SJCRH30 (cell line): ENCODE measurements at places on chromosomes 2 and 18.

- no peaks in the 10 kb centered on the region for H3K4me1 ChIP-seq
- DNase-seq, result no peak
- H3K27ac ChIP-seq, result no peak overlapping the region
- H3K4me3 ChIP-seq, result no peak overlapping the region
These were observed 46.0 kb downstream of the ZBTB7C start for GRCh38 chr18:48363175-48363574.

- no peaks in the 10 kb centered on the region for H3K27me3 ChIP-seq
- no peak overlapping the region for H3K27ac ChIP-seq
- H3K36me3 ChIP-seq, result no peaks in the 10 kb centered on the region
- H3K4me3 ChIP-seq, result no peak overlapping the region
- no peaks in the 10 kb centered on the region for H3K4me1 ChIP-seq
These were observed 429.0 kb upstream of the PIK3C3 start for GRCh38 chr18:41526054-41526453.

DNA sequence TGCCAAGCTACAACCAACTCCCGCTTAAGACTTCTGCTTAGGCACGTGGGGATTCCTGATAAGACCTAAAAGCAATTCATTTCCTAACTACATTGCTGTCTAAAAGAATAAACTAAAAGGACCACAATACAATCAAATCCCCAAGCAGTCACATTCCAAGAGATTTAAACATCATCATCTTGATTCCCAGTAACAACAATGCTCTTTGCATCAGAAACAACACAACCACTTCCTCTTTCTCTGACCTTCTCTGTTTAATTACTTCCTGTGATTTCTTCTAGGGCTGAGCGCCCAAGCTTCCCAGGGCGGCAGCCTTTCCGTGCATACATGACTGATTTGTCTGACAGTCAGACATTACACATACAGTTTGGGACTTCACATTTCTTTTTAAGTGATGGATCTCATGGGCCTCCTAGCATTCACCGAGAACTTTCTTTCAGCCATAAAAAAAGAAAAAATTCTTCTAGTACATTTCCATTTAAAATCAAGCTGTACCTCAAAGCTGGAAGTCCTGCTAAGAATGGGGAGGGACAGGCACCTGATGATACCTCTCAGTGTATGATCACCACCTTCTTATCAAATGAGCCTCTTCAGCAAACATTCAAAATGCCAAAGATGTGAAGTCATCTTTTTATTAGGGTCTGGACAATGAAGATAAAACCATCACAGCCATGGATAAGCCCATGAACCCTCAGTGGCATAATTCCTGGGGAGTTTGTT is 11.5 kb downstream of the SPRED2 start:
- no peak for DNase-seq
- H3K4me3 ChIP-seq, result no peak overlapping the region
- no peaks in the 10 kb centered on the region for H3K27me3 ChIP-seq

DNA sequence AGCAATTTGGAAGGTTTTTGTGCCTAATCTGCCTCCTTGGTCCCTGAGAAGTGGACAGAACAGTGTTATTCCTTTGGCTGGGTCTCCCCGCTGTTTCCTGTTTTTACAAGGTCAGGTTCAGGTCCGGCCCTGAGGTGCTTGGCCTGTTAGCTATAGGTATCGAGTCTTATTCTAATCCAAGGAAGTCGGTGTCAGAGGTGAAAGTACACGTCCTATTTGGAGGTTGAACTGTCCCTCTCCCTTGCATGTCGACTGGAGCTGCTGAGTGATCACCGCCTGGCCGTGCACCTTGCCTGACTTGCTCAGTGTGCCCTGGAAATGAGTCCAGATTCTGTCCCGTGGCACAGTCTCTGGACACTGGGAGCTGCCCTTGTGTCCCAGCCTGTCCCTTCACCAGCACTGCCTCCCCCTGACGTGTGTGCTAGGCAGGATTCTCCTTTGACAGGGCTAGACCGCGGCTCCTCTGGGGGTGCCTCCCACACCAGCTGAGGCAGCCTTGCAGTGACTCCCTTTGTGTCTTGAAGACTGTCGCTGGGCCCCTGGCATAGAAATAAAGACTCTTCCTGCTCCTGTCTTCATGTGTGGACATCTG is 65.7 kb upstream of the RBM44 start:
- peaks cover 8% of the 10 kb centered on the region for H3K4me1 ChIP-seq
- H3K4me3 ChIP-seq, result no peak overlapping the region
- H3K36me3 ChIP-seq, result peaks cover 11% of the 10 kb centered on the region

GRCh38 chr2:227472265-227473121 is 537 bp downstream of the AGFG1 start:
- H3K27me3 ChIP-seq, result no peaks in the 10 kb centered on the region
- peaks cover 8% of the 10 kb centered on the region for H3K4me1 ChIP-seq
- H3K27ac ChIP-seq, result no peak overlapping the region; the same call in 1 of the 2 replicates
- no peaks in the 10 kb centered on the region; the same call in 1 of the 2 replicates for H3K36me3 ChIP-seq

GRCh38 chr2:11187083-11187619 is 31.9 kb downstream of the SLC66A3 start:
- H3K4me3 ChIP-seq, result no peak overlapping the region
- H3K36me3 ChIP-seq, result peaks cover 43% of the 10 kb centered on the region
- H3K27me3 ChIP-seq, result no peaks in the 10 kb centered on the region
- no peaks in the 10 kb centered on the region for H3K4me1 ChIP-seq
- no peak overlapping the region for H3K27ac ChIP-seq

- no peak overlapping the region for H3K4me3 ChIP-seq
- peak; percentile 37 for DNase-seq
- no peaks in the 10 kb centered on the region for H3K27me3 ChIP-seq
- no peaks in the 10 kb centered on the region for H3K4me1 ChIP-seq
- H3K36me3 ChIP-seq, result no peaks in the 10 kb centered on the region
These were observed 114.1 kb upstream of the NDUFV2 start for GRCh38 chr18:8988260-8988871.

GRCh38 chr2:173964565-173965371 is 405 bp downstream of the SP3 start:
- H3K36me3 ChIP-seq, result peaks cover 22% of the 10 kb centered on the region
- peaks cover 7% of the 10 kb centered on the region for H3K4me1 ChIP-seq
- peak overlapping the region; percentile 94 for H3K27ac ChIP-seq

DNA sequence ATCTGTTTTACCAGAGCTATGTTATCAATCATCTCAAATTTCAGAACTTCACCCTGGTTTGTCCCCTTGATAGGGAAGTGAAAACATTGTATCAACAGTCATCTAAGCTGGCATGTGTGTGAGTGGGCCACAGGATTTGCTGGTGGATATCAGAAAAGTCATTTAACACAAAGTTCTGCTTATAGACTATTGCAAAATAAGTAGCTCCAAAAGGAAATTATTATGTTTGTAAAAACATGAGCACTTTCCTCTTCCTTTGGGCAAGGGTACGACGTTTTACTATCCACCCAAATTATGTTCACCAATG is 20.7 kb upstream of the COPS8 start:
- H3K36me3 ChIP-seq, result no peaks in the 10 kb centered on the region
- no peak overlapping the region for H3K27ac ChIP-seq

DNA sequence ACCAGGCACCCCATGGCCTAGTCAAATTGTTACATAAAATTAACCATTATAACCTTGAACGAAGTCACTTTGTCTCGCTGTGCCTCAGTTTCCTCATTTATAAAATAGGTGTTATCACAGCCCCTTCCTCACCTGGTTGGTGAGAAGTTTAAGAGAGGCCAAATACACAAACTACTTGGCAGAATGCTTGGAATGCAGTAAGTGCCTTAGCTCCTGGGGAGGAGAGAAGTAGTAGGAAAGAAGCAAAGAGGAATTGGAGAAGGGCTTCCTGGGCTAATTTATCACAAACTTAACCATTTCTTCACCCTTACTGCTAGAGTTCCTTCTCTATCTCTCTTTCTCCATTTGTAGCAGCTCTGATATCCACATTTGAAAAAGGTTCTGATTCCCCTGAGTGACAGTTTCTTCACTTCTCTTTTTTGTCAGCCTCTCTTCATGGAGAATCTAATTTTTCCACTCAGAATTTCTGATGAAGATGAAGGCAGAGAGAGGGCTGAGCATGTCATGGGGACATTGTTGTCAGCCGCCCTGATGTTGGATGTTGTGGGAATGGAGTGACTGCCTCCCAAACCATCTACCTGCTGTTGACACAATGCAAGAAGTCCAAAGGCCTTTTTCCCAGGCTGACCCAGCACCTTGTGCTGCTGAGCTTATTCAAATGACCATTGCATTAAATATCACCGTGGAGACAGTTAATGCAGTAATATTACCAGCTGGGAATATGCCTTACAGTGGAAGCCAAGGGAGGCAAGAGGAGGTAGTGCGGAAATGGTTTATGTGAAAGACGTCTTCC is 60.4 kb downstream of the BOD1L2 start:
- H3K27me3 ChIP-seq, result no peaks in the 10 kb centered on the region
- H3K4me3 ChIP-seq, result no peak overlapping the region
- H3K27ac ChIP-seq, result no peak overlapping the region
- no peak for DNase-seq

GRCh38 chr2:172153156-172153555 is 50.5 kb upstream of the DLX2 start:
- H3K27ac ChIP-seq, result no peak overlapping the region
- H3K27me3 ChIP-seq, result no peaks in the 10 kb centered on the region
- no peaks in the 10 kb centered on the region for H3K36me3 ChIP-seq
- DNase-seq, result no peak
- H3K4me3 ChIP-seq, result no peak overlapping the region

- no peak for DNase-seq
- H3K4me3 ChIP-seq, result no peak overlapping the region
- H3K4me1 ChIP-seq, result no peaks in the 10 kb centered on the region
- no peaks in the 10 kb centered on the region for H3K36me3 ChIP-seq
These were observed 146.2 kb upstream of the AGAP1 start for GRCh38 chr2:235347691-235348090.

DNA sequence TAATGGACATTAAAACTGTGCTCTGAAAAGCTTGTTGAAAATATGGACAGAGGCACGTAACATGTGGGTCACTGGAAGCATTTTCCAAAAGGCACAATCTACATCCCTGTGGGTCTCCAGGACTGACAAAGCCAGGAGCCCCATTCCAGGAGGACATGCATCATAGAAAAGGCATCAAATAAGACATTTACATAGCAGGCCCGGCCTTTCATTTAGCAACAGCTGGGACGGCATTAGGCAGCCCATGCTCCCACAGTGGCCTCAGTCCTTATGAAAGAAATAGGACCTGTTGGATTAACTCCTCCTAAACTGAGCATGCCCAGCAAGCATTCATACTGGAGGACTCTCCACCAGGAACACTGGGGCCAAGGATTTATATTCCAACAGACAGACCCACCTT is 72.2 kb downstream of the TWIST2 start:
- no peaks in the 10 kb centered on the region for H3K36me3 ChIP-seq
- no peaks in the 10 kb centered on the region for H3K4me1 ChIP-seq
- H3K27ac ChIP-seq, result no peak overlapping the region

- H3K27me3 ChIP-seq, result no peaks in the 10 kb centered on the region
- no peak overlapping the region for H3K27ac ChIP-seq
- DNase-seq, result no peak
- no peak overlapping the region for H3K4me3 ChIP-seq
- peaks cover 4% of the 10 kb centered on the region for H3K4me1 ChIP-seq
These were observed 13.1 kb downstream of the FBLN7 start for GRCh38 chr2:112151271-112151670.

GRCh38 chr2:158753641-158754611 is 41.2 kb upstream of the DAPL1 start:
- peak overlapping the region; percentile 58 for H3K4me3 ChIP-seq
- H3K4me1 ChIP-seq, result peaks cover 8% of the 10 kb centered on the region
- peak overlapping the region; percentile 48 for H3K27ac ChIP-seq
- H3K36me3 ChIP-seq, result no peaks in the 10 kb centered on the region
- DNase-seq, result peak; percentile 53

DNA sequence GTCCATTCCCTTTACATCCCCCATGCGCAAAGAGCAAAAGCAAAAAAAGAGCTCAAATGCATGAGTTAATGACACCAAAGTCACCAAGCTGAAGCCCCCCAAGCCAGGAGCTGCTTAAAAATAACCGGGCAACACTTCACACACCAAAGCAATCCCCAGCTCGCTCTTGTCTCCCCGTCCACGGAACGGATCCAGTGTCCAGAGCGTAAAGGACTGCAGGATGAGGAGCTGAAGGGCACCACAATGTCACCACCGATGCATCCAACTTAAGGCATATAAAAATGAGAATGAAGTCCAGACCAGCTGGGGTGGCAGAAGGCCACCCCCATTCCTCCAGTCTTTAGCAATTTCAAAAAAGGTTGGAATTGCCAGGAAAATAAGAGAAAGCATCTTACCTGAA is 8.7 kb downstream of the SMAD7 start:
- no peak for DNase-seq
- no peak overlapping the region for H3K4me3 ChIP-seq
- H3K27ac ChIP-seq, result peak overlapping the region; percentile 79
- H3K36me3 ChIP-seq, result no peaks in the 10 kb centered on the region
- H3K27me3 ChIP-seq, result no peaks in the 10 kb centered on the region

DNA sequence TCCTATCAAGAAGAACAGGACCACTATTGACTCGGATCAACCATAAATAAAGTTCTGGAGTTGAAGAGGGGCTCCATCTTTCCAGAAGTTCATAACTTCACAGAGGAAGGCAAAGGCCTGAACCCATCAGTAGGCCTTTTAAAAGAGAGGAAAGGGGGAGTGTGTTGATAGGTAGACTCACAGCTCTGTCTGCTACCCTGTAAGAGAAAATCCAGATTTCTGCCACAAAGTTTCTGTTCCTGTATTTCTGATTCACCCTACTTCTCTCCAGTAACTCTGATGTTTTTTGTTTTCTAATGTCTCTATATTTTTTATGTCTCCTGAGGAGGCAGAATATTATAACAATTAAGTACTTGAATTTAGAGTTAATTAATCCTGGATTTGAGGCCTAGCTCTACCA is 564.0 kb downstream of the TNS1 start:
- no peak for DNase-seq
- H3K4me1 ChIP-seq, result peaks cover 11% of the 10 kb centered on the region
- no peaks in the 10 kb centered on the region for H3K36me3 ChIP-seq
- H3K4me3 ChIP-seq, result no peak overlapping the region

DNA sequence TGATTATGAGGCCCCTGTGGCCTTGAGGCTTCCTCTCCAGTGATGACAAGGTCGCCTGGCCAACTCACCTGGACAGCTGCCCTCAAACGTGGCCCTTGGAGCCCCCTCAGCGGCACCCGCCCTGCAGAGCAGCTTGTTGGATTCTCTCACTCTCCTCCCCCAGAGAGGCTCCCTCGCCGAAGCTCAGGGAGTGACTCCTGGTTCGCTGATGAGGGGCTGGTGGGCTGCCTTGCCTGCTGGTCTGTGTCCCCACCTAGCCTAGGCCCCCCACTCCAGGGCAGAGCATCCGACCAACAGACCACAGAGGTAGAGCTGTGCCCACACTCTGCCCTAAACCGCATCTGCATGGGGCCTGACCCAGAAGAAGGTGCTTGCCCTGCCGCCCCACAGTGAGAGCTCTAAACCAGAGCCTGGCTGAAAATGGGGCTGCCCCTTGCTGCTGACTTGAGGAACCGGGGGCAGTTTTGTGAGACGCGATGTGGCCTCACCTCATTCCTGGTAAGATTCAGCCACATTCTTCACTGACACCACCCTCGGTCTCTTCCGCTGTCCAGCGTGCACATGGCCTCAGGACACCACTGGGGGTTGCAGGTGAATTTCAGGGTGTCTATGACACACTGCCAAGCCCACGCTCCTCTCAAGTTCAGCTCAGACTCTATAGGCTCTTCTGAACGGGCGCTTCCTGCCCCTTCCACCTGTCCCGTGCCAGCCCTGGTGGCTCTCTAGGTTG is 131.6 kb downstream of the CABLES1 start:
- H3K4me1 ChIP-seq, result no peaks in the 10 kb centered on the region
- H3K27me3 ChIP-seq, result no peaks in the 10 kb centered on the region
- no peak overlapping the region for H3K27ac ChIP-seq

GRCh38 chr18:5874336-5874735 is 21.0 kb downstream of the TMEM200C start:
- no peaks in the 10 kb centered on the region for H3K4me1 ChIP-seq
- no peak overlapping the region for H3K4me3 ChIP-seq
- DNase-seq, result no peak
- H3K27me3 ChIP-seq, result no peaks in the 10 kb centered on the region
- no peak overlapping the region for H3K27ac ChIP-seq

- DNase-seq, result no peak
- H3K27ac ChIP-seq, result no peak overlapping the region
- H3K36me3 ChIP-seq, result no peaks in the 10 kb centered on the region
- no peak overlapping the region for H3K4me3 ChIP-seq
- H3K27me3 ChIP-seq, result no peaks in the 10 kb centered on the region
These were observed 22.2 kb downstream of the EFR3B start for GRCh38 chr2:25063876-25064660.
